Upper lobe of right lung (tissue), 1 donor: ENCODE measurements at places on chromosomes 2 and 18.
A peak's percentile ranks its signal among the peaks of the same experiment; 100 is the strongest.

- DNase-seq: no peak
Observed at GRCh38 chr2:181356526-181357130, 100.6 kb upstream of the ITGA4 start.

- no peak for DNase-seq
Observed at GRCh38 chr2:144152817-144153271, 367.1 kb downstream of the ZEB2 start.

DNA sequence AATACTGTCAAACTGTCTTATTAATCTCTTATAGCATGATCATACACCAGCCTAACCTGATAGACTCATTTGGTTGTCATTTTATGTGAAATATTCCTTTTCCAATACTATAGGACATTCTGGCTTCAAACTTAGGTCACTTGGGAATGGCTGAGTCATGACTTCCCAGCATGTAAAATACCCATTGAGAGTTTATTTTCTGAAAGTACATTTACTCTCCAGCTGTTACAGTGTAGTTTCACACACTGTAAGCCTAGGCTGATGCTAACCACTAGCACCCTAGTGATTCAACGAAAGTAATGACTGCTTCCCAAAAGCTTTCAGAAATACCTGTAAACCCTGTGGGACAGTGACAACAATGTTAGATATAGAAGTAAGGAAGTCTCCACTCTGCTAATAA is 93.8 kb downstream of the FIGN start:
- DNase-seq: no peak

DNA sequence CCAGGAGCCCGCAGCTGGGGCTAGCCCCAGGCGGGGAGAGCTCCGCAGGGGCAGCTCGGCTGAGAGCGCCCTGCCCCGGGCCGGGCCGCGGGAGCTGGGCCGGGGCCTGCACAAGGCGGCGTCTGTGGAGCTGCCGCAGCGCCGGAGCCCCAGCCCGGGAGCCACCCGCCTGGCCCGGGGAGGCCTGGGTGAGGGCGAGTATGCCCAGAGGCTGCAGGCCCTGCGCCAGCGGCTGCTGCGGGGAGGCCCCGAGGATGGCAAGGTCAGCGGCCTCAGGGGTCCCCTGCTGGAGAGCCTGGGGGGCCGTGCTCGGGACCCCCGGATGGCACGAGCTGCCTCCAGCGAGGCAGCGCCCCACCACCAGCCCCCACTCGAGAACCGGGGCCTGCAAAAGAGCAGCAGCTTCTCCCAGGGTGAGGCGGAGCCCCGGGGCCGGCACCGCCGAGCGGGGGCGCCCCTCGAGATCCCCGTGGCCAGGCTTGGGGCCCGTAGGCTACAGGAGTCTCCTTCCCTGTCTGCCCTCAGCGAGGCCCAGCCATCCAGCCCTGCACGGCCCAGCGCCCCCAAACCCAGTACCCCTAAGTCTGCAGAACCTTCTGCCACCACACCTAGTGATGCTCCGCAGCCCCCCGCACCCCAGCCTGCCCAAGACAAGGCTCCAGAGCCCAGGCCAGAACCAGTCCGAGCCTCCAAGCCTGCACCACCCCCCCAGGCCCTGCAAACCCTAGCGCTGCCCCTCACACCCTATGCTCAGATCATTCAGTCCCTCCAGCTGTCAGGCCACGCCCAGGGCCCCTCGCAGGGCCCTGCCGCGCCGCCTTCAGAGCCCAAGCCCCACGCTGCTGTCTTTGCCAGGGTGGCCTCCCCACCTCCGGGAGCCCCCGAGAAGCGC is 15.0 kb upstream of the GMPPA start:
- DNase-seq: no peak

GRCh38 chr18:74395648-74396154 is 61.4 kb downstream of the DIPK1C start:
- DNase-seq: peak; percentile 67

DNA sequence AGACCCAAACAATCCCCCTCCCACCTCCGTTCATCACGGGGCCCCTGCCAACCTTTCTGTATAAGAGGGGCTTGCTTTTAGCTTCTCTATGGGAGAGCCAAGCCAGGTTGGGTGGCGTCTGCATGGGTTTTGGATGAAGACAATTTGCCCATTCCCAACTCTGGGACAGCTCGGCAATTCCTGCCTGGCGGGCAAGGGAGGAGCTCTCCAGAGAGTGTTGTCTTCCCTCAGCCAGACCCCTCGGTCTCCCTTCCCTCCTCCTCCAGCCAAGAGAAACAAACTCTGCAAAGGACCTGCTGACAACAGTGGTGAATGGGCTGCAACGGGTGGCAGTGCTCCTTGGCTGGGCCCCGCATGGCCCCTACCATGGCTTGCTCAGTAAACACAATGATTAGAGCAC is 267.2 kb upstream of the HDAC4 start:
- DNase-seq: no peak

GRCh38 chr18:42893977-42894376 is 221.5 kb downstream of the RIT2 start:
- no peak for DNase-seq

GRCh38 chr2:207015901-207016300 is 76.6 kb downstream of the CPO start:
- DNase-seq: no peak

DNA sequence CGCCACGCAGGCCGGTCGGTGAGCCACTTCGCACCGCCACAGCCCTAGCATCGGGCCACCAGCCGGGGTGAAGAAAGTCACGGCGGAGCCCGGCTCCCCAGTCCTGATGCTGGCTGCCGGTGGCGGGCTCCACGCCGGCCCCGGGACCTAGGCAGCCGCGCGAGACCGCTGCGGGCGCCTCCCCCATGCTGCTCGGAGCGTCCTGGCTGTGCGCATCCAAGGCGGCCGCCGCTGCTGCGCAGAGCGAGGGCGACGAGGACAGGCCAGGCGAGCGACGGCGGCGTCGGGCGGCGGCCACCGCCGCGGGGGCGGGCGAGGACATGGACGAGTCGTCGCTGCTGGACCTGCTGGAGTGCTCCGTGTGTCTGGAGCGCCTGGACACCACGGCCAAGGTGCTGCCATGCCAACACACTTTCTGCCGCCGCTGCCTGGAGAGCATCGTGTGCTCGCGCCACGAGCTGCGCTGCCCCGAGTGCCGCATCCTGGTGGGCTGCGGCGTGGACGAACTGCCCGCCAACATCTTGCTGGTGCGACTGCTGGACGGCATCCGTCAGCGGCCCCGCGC is 433 bp downstream of the SH3RF3 start:
- no peak for DNase-seq

- DNase-seq: no peak
Observed at GRCh38 chr2:191635333-191636234, 42.4 kb upstream of the NABP1 start.
